ENCODE measurements at places on chromosomes 1 and 21.
A peak's percentile ranks its signal among the peaks of the same experiment; 100 is the strongest.

- no peak for DNase-seq
These were observed 325.9 kb downstream of the RPS6KC1 start for GRCh38 chr1:213376862-213377372.

- DNase-seq, result no peak
These were observed 305.5 kb upstream of the DUSP10 start for GRCh38 chr1:222047366-222047765.

- DNase-seq, result no peak
These were observed 81.0 kb downstream of the HMGB4 start for GRCh38 chr1:33944846-33945245.

DNA sequence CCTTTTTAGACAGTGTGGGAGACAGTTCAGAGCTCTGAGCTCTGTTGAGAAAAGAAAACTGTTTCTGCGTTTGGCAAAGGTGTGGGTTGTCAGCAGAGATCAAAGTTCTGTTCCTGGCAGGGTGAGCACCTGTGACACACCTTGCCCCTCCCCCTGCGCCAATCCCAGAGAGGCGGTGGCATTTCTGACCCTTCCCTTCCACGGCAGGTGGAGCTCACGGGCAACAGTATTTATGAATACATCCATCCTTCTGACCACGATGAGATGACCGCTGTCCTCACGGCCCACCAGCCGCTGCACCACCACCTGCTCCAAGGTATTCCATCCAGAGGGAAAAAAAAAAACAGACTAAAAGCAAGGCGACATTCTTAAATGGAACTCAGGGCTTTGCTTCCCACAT, 20.7 kb downstream of the SIM2 start:
- DNase-seq, result no peak

DNA sequence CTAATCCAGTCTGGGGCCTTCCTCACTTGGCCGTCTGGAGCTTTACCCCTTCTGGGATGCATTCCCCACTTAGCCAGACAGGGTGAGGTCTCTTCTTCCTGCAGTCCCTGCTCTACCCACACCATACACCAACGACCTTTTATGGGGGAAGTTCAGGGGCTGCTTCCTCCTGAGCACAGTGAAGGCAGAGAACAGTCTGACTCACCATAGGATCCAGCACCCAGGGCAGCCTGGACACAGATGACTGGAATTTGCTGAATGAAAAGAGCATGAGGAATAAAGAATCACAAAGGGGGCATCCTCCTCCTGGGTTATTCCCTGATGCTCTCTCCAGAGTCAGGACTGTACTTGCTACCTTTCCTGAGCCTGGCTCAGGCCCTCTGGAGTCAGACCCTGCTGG, 4.6 kb upstream of the FOXE3 start:
- DNase-seq, result no peak

DNA sequence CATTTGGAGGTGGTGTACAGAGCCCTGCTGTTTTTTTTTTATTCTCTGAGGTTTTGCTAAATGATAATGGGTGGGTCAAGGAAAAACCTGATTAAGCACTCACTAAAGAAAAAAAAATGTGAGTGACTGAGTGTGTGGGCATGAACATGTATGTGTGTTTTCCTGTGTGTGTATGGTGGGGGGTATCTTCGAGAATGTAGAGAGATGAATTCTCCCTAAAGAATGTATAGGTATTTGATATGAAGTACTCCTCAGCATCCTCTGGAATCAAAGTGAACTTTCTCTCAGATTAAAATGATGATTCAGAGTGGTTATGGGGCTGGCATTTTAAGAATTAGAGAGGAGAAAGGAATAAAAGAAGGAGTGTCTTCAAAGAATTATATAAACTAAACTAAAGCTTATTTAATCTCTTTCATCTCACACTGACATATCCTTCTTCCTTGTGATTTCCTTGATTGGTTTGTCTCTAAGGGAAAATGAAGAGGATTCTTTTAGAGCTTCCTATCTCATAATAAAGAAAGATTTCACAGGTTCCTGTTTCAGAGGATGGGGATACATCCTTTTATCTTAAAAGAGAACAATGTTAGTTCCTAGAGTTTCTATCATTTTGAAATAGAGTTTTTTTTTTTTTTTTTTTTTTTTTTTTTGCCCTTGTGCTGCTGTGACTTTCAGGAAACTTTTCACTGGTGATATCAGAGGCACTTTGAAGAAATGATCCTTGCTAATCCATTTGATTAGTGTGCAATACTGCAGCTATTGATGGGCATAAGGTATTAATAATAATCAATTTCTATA, 23.9 kb downstream of the S1PR1 start:
- DNase-seq, result no peak

DNA sequence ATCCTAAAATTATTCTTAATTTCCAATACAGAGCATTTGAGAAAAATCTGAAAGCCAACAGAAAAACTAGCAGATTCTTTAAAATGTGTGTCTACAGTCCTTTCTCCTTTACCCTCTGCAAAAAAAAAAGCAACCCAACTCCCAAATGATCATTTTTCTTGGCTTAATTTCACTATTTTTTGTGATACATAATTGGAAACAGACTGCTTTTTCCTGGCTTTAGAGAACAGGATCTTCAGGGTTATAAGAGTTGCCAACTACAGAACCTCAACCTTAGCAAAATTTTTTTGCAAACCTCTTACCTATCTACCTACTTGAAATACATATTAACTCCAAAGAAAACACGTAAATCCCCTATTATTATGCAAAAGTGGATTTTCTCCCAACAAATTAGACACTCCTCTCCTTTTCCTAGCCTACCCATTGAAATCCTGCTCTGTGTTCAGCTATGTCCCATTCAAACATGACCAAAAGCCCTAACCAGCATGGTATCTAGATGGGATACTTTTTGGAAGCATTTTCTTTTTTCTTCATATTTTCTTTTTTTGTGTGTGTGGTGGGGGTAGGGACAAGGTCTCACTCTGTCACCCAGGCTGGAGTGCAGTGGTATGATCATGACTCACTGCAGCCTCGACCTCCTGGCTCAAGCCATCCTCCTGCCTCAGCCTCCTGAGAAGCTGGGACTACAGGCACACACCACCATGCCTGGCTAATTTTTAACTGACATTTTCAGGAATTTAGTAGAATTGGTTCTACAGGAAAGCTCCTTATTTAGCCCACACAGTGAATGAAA, 9.0 kb downstream of the TGFBR3 start:
- DNase-seq, result no peak

- no peak for DNase-seq
These were observed 38.5 kb downstream of the MAP3K7CL start for GRCh38 chr21:29168891-29169315.

- DNase-seq, result peak; percentile 74
These were observed 15.9 kb downstream of the PDXK start for GRCh38 chr21:43734928-43735229.

- no peak for DNase-seq
These were observed 149.2 kb downstream of the PSMG1 start for GRCh38 chr21:39033878-39034589.

DNA sequence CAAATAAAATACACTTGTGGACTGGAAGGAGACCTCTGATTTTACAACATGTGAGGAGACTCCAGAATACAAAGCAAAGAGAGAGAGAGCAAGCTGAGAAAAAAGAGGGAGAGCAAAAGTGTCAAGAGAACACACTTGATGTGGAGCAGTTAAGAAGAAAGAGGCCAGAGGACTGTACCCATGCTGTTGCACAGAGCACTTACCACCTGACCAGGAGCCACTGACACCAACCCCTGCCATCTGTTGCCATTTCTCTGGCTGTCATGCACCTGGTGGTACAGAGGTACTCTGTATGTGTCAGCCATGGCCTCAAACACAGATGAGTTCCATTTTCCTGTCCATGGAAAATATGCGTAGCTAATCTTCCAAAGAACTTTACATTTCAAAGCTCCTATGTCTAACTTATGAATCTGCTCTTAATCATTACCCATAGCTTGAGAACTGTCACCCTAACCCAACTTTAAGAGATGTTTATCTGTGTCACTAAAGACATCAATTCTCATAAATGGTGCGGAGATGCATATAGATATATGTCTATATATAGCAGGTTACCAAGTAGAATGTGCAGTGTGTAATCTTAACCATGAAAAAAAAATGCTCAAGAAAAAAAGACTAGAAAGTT, 32.8 kb upstream of the ABCD3 start:
- no peak for DNase-seq

DNA sequence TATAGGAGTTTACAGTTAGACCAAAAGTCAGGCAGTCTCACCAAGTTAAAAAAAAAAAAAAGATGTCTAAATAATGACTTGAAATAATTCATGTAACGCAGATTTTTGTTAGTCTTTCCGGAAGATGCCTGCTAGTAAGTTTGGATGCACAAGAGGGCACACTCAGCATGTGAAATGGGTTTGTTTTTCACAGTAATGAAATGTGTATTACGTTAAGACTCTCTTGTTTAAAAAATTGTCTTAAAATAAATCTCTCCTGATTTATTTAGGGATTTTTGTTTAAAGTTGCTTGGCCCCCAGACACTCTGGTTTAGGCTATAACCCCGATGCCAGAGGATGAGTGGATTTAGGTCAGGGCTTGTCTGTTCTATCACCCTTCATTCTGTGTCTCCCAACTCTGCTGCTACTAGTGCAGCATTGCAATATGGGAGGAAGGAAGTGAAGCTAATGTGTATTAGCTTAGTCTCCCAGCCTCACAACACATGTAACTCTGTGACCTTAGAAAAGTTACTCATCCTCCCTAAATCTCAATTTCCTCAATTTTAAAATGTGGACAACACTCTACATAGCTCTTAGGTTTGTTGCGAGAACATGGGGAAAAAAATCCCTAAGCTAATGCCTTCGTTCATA, 25.7 kb downstream of the CTH start:
- DNase-seq, result no peak

- DNase-seq, result no peak
These were observed 4.4 kb upstream of the ELOVL1 start for GRCh38 chr1:43372172-43372571.

GRCh38 chr1:6145864-6146410, 34.2 kb downstream of the CHD5 start:
- DNase-seq, result no peak

GRCh38 chr1:15412175-15412800, 2.6 kb downstream of the EFHD2 start:
- DNase-seq, result no peak

DNA sequence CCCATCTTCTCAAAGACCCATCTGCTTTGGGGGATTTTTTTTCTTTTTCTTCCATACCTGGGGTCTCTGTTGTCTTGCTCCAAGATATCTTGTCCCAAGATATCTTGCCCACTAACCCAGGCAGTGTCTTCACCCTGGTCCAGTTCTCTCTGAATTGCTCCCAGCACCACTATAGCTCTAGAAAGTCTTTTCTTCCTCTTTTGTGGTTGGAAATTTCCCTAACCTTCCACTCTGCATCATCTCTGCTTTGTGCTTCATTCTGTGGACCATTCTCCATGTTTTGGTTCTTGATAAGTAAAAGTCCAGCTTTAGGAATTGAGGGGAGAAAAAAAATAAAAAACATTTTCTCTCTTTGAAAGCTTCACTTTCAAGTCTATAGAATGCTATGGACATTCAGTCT, 20.9 kb downstream of the STYXL2 start:
- no peak for DNase-seq

DNA sequence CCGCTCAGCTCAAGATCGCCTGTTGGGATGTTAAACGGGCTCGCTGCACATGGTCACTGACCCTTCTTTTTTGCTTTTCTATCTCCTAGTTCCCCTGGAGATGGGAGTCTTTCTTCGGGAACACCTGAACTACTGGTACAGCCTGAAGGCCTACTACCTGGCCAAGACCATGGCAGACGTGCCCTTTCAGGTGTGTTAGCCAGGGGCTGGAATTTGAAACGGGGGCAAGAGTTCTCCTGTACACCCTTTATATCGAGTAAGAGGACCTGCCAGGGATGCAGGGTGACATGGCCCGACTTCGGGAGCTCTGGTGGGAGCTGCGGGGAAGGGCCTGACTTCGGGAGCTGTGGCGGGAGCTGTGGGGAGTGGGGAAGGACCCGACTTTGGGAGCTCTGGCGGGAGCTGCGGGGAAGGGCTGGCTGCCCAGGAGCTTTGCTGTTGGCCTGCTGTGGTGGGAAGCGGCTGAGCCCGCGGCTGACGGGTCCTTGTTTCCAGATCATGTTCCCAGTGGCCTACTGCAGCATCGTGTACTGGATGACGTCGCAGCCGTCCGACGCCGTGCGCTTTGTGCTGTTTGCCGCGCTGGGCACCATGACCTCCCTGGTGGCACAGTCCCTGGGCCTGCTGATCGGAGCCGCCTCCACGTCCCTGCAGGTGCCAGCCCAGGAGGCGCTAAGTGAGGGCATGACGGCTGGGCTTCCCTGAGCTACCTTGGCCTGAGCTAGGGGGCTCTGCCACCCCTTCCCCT, 24.0 kb downstream of the TFF3 start:
- no peak for DNase-seq

DNA sequence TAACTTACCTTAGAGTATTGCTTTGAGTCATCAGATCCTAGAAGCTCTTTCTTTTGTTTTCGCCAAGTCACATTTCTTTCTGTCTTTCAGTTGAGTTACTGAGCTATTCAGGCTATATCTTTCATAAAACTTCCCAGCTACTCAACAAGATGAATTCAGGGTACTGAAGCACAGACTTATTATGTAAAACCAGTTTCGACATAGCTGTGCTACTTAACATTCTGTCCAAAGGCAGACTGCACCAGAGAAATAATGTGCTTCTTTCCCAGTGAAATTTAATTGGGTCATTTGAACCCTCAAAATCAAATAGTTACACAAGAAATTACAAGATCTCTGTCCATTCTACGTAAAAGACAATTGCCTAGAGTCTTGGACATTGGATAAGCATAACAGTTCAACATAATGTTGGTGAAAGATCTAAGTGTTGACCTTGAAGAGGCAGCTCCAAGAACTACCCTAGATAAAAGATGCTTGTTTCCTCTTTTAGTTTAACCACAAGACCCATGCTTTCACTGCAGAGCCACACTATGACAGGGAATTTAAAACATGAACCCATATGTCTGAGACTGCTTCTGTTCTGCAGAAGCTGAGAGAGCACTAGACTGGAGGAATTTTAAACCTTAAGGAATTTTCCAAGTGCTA, 163.2 kb downstream of the LRRC40 start:
- no peak for DNase-seq

DNA sequence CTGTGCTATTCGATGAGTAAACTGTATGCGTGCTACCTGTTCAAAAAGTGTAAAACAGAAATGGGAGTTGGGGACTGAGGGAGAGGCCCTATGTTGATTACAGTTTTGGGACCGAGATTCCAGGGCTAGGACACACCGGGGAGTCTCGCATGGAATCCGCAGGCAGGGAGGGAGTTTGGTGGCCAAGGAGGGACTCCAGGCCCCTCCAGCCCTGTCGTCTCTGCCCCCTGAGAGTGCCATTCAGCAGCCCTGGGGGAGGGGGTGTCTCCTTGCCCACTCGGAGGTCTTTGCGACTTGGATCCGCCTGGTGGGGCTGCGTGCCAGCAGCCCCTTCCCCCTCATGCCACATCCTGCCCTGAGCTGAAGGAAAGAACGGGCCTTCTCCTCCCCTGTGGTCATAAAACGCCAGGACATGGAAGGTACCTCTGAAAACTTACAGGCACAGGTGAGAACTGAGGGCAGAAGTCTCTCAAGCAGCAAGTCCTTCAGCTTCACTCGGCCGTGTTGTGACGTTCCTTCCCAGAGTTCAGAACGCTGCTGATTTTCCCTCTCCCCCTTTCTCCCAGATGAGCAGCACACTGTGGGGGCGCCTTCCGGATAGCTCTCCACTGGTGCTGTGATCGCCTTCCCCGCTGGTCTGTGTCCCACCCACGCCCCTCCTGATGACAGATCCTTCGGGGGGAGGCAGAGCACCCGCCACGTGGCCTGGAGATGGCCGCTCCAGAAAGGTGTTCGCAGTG, 141.4 kb downstream of the PEX14 start:
- DNase-seq, result no peak

GRCh38 chr1:240096974-240097373, 5.3 kb downstream of the FMN2 start:
- DNase-seq, result no peak
